ENCODE measurements at places on chromosomes 7 and 10.

GRCh38 chr7:15446722-15447121, 115.1 kb downstream of the AGMO start:
- DNase-seq, result no peak

GRCh38 chr7:112125250-112125649, 80.9 kb downstream of the DOCK4 start:
- no peak for DNase-seq

GRCh38 chr7:43108255-43109011, 4.0 kb upstream of the HECW1 start:
- DNase-seq, result peak; percentile 80

- DNase-seq, result no peak
These were observed 88.6 kb downstream of the ZNF92 start for GRCh38 chr7:65462148-65462716.

DNA sequence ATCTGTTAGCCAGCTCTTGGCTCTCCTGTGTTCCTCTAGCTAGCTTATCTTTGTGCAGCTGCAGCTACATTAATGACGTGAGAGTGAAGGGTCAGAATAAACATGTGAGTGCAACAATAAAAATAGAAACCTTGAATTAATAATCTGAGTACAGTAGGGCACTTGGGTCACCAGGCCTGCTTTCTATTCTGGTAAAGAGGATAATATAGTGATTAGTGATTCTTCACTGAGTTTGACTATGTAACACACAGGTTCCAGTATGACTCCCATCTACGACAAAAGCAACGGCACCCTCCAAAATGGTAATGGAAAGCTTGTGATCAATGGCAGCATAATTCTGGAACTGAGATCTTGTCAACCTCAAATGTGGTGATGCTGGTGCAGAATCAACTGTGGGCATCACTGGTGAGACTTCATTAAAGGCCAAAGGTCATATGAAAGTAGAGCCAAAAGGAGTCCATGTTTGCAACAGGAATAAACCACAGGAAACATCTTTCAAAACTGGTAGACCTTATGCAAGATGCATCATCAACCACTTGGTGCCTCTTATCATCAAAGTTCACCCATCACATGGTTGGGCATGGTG, 77.6 kb downstream of the NRBF2 start:
- DNase-seq, result no peak

DNA sequence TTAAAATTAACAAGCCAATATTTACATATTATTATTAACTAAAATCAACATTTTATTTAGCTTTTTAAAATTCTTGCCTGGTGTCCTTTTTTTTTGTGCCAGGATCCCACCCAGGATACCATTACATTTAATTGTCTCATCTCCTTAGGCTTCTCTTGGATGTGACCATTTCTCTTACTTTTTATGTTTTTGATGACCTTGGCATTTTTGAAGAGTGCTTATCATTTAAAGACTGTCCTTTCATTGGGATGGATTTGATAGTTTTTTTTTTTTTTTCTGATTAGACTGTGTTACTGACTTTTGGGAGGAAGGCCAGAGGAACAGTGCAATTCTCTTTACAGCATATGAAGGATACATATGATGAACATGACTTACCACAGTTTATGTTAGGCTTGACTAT, 181.4 kb upstream of the SMIM30 start:
- DNase-seq, result no peak

All from Daoy (cell line).